ENCODE measurements at places on chromosomes 7 and 10.
A peak's percentile ranks its signal among the peaks of the same experiment; 100 is the strongest.

DNA sequence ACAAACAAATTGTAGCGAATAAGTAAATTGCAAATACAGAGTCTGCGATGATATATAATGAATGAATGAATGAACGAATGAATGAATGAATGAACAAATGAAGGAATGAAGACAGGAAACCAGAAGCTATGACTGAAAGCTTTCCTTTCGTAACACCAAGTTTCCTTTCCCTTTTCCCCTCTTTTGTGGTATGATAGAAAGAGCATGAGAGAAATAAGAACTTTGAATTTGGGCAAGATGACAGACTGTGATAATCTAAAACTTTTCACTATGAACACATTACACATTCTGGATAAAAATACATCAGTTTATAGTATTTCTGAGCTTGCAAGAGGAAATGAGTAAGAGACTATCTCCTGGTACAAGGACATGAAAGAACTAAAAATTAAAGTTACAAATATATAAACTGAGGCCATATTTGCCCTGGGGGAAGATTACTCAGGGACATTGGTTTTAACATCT lies 8.4 kb upstream of the UCN3 start:
- DNase-seq, result no peak

- no peak for DNase-seq
Observed at GRCh38 chr7:125568799-125569198, 639.2 kb upstream of the POT1 start.

DNA sequence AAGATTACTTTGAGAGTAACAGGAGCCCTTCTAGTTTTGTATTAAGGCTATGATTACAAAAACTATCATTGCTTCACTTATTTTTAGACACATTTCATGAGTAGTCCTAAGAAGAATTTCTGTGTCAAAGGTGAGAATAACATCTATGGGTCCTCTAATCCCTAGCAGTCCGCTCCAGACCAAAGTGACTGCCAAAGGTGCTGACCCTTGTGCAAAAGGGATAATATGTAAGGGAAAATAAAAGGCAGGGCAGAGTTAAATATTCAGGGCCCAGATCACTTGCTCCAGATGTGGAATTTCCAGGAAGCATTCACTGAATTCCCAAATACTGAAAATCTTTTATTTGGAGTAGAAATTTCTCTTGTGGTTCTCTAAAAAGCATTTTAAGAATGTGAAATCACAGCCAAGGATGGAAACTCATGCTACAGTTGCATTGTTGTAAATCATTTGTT lies 29.3 kb downstream of the RHOBTB1 start:
- no peak for DNase-seq

DNA sequence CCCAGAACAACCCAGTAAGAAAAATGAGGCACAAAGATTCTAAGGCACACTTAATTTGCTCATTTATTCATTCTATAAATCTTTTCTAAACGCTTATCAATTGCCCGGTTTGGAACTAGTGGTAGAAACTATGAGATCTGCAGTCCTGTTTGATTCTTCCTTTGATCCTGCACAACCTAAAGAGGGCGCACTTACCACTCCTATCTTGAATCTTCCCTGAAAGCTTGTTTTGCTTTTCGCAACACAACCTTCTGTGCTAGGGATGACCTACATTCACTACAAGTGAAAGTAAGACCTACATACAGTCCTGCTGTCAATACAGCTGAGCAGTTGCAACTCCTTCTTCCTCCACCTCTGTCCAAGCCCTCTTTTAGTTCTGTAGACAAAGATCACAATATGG lies 12.6 kb upstream of the ARL4A start:
- peak; percentile 50 for DNase-seq

DNA sequence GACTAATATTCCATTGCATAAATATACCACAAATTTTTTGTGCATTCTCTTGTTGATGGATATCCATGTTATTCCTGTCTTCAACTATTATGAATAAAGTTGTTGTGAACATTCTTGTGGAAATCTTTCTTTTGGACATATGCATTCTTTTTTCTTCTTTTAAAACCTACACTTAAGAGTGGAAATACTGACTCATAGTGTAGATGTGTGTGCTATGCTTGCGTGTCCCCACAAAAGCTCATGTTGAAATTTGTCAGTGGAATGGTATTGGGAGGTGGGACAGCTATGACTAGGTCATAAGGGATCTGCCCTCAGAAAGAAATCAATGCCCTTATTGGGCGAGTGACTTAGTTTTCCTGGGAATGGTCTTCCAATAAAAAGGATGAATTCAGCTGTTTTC lies 203.6 kb upstream of the PRSS58 start:
- DNase-seq, result no peak

DNA sequence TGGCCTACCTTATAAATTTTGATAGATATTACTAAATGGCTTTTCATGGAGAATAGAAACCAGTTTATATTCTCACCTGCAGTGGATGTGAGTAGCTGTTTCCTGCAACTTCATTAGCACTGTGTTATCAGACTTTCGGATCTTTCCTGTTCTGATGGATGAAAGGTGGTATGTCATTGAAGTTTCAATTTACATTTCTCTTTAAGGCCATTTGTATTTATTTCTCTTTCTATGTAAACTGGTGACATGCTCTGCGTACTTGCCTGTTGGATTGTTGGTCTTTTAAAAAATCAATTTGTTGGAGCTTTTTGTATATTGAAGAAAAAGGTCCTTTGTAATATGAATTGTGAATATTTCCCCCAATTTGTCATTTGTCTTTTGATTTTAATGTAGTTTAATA lies 95.8 kb upstream of the STRIP2 start:
- no peak for DNase-seq

DNA sequence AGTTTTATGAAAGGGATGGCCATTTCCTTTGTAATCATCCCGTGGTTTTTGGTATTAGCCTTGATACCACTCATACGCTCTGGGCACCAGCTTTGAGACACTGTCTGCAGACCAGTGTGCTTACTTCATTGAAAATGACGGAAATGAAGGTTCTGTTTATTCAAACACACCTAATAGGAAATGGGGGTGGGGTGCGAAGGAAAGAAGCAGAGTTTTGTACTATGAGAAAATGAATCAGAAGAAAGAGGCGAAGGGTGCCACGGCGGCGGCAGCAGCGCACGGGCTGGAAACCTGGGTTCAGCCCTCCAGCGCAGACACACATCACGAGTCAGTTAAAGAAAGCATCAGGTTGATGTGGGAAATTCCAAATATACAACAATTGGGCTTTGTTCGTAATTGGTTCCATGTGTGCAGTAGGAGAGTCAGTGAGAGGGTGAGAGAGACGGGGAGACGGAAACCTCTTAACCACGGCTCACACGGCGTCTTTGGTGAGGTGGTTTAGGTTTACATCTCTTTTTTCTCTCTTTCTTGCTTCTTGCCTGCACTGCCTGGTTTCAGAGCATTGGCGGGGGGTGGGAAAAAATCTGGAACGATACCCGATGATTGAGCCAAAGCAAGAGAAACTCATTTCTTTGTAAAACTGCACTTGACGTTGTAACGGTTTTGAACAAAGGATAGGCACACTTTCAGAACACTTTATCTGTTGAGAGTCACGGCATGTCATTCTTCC lies 321.2 kb downstream of the FRMD4A start:
- DNase-seq, result peak; percentile 84

- no peak for DNase-seq
Observed at GRCh38 chr10:129959544-129960480, 4.3 kb downstream of the EBF3 start.

All from stimulated activated CD4-positive, alpha-beta T cell treated with anti-CD3 and anti-CD28 coated beads, Interleukin-4, amount 100 ng/mL, for 24 hours (primary cell).